Mammary epithelial cell (primary cell): ENCODE measurements at places on chromosomes 1 and 21. TPM values are rescaled to one million over a fixed set of nuclear protein-coding genes. Genes with fewer than 3 reads are reported as not detected.

The GSTM4 gene
- total RNA-seq = 5.0 TPM

The FOXD3 gene
- total RNA-seq = 0.35 TPM in 1 of 2 replicates, not detected in the other

The ROR1 gene
- total RNA-seq = 7.0 and 11.5 TPM in 2 replicates

The PLA2G2D gene
- total RNA-seq = not detected in 2 replicates

The SLAMF1 gene
- not detected in 2 replicates for total RNA-seq

The SLC30A10 gene
- total RNA-seq = not detected in 2 replicates

The CYP4Z1 gene
- total RNA-seq = not detected

The PLA2G2F gene
- total RNA-seq = not detected in 2 replicates

The ADAMTS4 gene
- total RNA-seq = 0.16 TPM in 1 of 2 replicates, not detected in the other

The STXBP3 gene
- total RNA-seq = 45.4 and 46.9 TPM in 2 replicates

The NBPF3 gene
- 12.8 TPM for total RNA-seq

The ALPL gene
- not detected for total RNA-seq

The SPRR2A gene
- not detected for total RNA-seq

The AMY1A gene
- not detected for total RNA-seq

The CD52 gene
- not detected in 2 replicates for total RNA-seq
